ENCODE measurements at places on chromosomes 2 and 18. TPM values are rescaled to one million over a fixed set of nuclear protein-coding genes. Genes with fewer than 3 reads are reported as not detected.
A peak's percentile ranks its signal among the peaks of the same experiment; 100 is the strongest.

The FBXO41 gene
- 3.0 TPM for total RNA-seq

- peaks cover 43% of the 10 kb centered on the region for H3K4me1 ChIP-seq
- no peak overlapping the region for H3K27ac ChIP-seq
- no peaks in the 10 kb centered on the region for H3K27me3 ChIP-seq
Observed at GRCh38 chr2:217806482-217806765, 196.4 kb downstream of the TNS1 start.

DNA sequence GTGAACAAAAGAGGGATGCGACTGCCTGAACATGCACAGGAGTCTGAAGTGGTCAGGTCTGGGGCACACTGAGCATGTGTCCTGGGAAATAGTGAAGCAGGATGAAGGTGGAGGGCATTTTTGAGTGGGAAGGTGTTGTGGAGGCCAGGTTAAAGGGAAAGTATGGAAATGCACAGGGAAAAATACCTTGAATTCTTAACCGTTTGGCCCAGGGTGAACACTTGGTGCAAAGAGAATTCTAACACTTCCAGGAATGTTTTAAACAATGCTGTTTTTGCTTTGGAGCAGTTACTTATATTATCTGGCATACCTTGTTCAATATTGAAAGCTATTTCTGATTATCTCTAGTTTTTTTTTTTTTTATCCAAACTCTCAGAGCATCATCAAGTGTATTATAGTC lies 623.5 kb downstream of the DCC start:
- no peak overlapping the region for H3K27ac ChIP-seq
- H3K27me3 ChIP-seq = no peaks in the 10 kb centered on the region
- no peak for DNase-seq
- no peaks in the 10 kb centered on the region for H3K36me3 ChIP-seq
- H3K4me3 ChIP-seq = no peak overlapping the region

The COL4A4 gene
- 0.30 TPM for total RNA-seq

DNA sequence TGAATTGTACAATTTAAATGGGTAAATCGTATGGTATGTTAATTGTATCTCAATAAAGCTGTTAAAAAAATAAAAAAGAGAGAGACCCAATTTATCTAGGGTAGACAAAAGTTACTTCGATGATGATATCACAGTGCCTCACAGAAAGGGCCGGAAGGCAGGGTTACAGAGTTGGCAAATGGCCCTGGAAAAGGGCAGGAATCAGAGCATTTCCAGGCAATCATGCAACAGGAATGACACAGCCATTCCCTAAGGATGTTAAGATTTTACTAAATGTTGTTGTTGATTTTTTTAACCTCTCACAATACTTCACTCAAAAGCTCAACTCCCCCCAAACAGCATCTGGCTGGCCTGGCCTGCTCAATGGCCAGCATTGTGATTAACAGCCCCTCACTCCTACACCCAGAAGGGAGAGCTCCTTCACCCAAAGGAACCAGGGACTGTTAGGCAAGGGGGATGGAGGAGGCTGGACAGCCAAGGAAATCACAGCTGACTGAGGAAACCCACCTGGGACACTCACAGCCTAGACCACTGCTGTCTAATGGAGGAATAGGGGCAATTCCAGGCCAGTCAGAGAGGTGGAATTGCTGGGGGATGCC lies 7.7 kb upstream of the SP100 start:
- no peak overlapping the region for H3K4me3 ChIP-seq
- H3K27me3 ChIP-seq = no peaks in the 10 kb centered on the region
- H3K27ac ChIP-seq = no peak overlapping the region
- H3K4me1 ChIP-seq = peaks cover 1% of the 10 kb centered on the region
- H3K36me3 ChIP-seq = no peaks in the 10 kb centered on the region

GRCh38 chr2:60318544-60318943 lies 234.9 kb downstream of the BCL11A start:
- H3K4me1 ChIP-seq = peaks cover 5% of the 10 kb centered on the region
- H3K4me3 ChIP-seq = no peak overlapping the region
- DNase-seq = no peak
- H3K27me3 ChIP-seq = no peaks in the 10 kb centered on the region

DNA sequence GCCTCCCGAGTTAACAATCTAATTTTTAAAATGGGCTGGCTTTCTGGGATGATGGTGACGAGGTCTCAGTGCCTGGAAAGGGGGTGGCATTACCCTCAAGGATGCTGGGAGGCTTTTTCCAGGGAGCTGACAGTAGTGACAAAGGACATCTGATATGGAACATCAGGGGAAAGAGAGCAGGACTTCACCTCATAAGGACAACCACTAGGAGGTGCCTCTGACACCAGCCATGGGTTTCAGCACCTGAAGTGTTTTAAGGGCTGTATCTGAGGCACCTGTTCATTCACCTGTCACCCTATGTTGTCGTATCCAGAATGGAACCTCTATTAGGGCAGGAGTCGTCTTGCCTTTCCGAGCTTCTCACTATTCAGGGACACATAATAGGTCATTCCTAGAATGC lies 10.8 kb downstream of the IL36B start:
- no peaks in the 10 kb centered on the region for H3K4me1 ChIP-seq
- no peaks in the 10 kb centered on the region for H3K36me3 ChIP-seq
- no peak for DNase-seq
- H3K27me3 ChIP-seq = no peaks in the 10 kb centered on the region
- H3K4me3 ChIP-seq = no peak overlapping the region
- no peak overlapping the region for H3K27ac ChIP-seq

The C1QL2 gene
- total RNA-seq = not detected

The MAPK4 gene
- total RNA-seq = 6.5 TPM

The HOXD13 gene
- total RNA-seq = not detected

GRCh38 chr2:26883956-26884355 lies 36.0 kb downstream of the DPYSL5 start:
- H3K36me3 ChIP-seq = no peaks in the 10 kb centered on the region
- no peaks in the 10 kb centered on the region for H3K4me1 ChIP-seq
- no peaks in the 10 kb centered on the region for H3K27me3 ChIP-seq
- no peak overlapping the region for H3K27ac ChIP-seq
- H3K4me3 ChIP-seq = no peak overlapping the region

The SH2D6 gene
- total RNA-seq = not detected

- no peak overlapping the region for H3K27ac ChIP-seq
- no peaks in the 10 kb centered on the region for H3K27me3 ChIP-seq
- H3K36me3 ChIP-seq = no peaks in the 10 kb centered on the region
- no peak for DNase-seq
Observed at GRCh38 chr2:126850940-126851339, 47.8 kb upstream of the TEX51 start.

GRCh38 chr2:174753038-174753633 lies 11.1 kb downstream of the CHRNA1 start:
- no peaks in the 10 kb centered on the region for H3K27me3 ChIP-seq
- no peak overlapping the region for H3K4me3 ChIP-seq
- no peaks in the 10 kb centered on the region for H3K36me3 ChIP-seq

DNA sequence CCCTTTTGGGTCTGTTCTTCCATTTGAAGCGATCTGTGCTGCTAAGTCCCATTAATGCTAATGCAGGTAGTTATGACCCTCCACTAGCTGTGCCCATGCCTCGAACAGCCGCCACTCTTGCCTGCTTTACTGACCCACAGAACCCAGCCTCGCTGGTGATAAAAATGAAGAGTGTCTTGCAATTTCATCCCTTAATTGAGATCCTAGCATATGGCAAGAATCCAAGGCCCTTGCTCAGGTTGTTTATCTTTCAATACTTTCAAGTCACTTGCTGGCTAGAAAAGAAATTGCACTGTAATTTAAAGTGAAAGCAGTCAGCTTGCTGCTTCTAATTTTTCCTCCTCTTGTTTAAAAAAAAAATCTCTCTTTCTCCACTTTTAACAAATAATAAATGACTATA lies 73.6 kb downstream of the ZNF521 start:
- no peak overlapping the region for H3K27ac ChIP-seq
- no peaks in the 10 kb centered on the region for H3K36me3 ChIP-seq
- H3K4me1 ChIP-seq = peaks cover 8% of the 10 kb centered on the region
- H3K4me3 ChIP-seq = no peak overlapping the region

DNA sequence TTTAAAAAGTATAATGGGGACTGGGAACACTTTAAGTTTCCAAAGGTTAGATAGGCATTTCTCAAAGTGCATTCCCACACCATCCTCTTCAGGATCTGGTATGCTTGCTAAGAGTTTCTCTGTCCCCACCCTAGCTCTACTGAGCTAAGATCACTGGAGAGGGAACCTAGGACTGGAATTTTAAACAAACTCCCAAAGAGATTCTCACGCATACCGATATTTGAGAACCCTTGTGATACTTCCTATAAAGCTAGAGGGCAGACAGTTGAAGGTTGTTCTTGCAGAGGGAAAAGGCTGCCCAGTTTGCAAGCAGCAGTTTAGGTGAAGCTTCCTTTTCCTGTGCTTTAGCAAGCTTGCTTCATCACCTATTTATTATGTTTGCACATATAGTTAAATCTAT lies 3.6 kb downstream of the CNRIP1 start:
- no peaks in the 10 kb centered on the region for H3K36me3 ChIP-seq
- DNase-seq = no peak
- no peak overlapping the region for H3K27ac ChIP-seq
- peaks cover 5% of the 10 kb centered on the region for H3K4me1 ChIP-seq

- H3K4me1 ChIP-seq = no peaks in the 10 kb centered on the region
- no peaks in the 10 kb centered on the region for H3K36me3 ChIP-seq
- H3K27ac ChIP-seq = no peak overlapping the region
- no peaks in the 10 kb centered on the region for H3K27me3 ChIP-seq
Observed at GRCh38 chr18:6648581-6648980, 80.9 kb upstream of the ARHGAP28 start.

DNA sequence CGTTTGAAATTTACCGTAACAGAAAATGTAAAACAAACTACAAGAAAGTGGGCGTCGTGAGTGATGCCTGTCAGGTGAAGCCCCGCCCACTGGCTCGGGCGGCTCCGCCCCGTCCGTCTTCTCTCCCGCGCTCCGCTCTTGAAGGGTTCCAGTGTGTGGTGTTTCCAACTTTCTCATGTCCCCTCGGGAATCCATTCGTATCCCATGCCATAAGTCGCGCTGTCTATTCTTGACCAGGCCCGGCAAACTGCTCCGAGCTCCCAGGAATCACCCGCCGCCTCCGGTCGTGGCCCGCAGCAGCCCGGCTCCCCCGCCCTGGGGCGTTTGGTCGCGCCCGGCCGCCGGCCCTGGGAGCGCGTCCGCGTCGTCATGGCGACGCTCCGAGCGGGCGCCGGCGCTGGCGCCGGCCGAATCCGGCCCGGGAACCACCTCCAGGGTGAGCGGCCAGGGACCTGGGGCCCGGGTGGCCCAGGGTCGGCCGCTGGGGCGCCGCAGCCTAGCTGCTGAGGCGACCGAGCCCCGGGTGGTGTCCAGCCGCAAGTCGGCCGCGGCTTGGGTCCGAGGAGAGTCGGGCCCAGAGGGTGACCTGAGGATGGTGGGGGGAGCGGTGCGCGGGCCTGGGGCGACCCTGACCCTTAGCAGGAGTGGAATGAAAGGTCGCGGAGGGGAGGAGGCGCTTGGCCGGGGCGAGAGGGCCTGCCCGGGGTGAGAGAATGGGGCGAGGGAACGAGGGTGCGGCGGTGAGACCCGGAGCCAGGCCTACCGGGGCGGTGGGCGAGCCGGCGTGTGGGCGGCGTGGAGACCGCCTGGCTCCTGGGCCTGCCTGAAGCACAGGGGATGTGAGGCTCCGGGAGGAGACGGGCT lies at the start of gene CFAP221:
TSS of gene CFAP221 (plus strand) at position 375 of the 864 bp plus-strand sequence. CDS start 1,683 bp downstream, outside the sequence.
- no peaks in the 10 kb centered on the region for H3K27me3 ChIP-seq
- DNase-seq = peak; percentile 45
- no peak within 1 kb of the TSS for H3K27ac ChIP-seq
- H3K4me1 ChIP-seq = peaks cover 2% of the 10 kb centered on the region
- peak within 1 kb of the TSS; percentile 38 for H3K4me3 ChIP-seq
